ENCODE measurements at places on chromosomes 1 and 21.

DNA sequence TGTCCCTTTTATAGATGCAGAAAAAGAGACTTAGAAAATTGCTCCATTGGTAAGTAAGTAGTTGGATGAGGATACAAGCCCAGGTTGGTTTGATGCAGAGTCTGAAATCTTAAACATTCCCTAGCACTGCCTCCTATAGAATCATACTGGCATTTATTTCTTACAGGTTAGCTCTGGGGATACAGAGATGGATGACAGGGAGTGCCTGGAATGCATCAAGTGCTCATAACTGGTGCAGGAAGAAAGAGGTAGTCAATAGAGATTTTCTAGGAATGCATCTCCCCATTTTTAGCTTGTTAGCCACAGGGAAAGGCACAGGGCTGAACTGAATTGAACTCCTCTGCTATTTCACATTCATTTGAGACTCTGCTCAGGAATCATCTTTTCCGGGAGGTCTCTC, 269.0 kb upstream of the USP24 start:
- DNase-seq = no peak

DNA sequence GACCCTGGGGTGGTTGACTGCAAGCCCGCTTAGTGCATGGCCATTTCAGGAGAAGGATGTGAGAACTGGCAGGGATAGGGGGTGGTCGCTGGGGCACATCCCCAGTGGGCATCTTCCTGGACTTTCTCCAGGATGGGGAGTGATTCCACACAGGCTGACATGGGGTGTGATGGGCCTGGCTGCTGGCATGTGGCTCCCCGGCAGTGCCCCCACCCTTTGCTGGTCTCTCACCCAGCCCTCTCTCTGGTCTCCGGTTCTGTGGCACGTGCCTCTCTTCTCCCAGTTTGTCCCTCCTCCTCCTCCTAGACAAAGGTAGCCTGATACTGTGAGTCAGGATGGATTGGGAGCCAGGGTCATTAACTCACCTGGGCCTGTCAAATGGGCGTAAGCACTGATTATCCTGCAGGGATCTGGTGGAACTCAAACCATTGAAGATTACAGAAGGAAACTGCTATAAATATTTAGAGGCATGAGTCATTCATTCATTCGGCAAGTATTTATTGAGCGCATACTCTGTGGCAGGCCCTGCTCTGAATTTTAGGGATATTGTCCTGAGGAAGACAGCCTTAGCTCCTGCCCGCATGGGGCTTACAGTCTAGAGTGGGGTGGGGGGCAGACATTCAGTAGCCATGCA, 23.6 kb upstream of the EPS8L3 start:
- DNase-seq = no peak

DNA sequence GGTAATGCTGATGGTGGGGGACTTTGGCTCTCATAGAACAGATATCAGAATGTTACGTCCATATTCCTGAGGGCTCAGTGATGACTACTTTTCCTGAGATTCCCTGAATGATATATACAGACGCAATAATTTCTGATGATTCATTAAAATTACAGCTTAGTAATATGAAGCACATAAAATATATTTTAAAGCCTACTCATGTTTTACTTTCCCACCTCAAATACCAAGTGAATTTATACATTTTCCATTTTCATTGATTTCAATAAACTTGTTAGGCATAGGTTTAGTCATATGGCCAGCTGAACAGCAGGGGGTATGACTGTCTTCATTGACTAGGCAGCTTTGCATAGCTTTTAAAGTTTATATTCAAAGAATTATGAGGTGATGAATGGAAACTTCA, 26.2 kb upstream of the PDC start:
- no peak for DNase-seq

GRCh38 chr1:75542818-75543570, 67.9 kb downstream of the SLC44A5 start:
- no peak for DNase-seq

GRCh38 chr1:99601208-99601607, 44.7 kb upstream of the PALMD start:
- no peak for DNase-seq

DNA sequence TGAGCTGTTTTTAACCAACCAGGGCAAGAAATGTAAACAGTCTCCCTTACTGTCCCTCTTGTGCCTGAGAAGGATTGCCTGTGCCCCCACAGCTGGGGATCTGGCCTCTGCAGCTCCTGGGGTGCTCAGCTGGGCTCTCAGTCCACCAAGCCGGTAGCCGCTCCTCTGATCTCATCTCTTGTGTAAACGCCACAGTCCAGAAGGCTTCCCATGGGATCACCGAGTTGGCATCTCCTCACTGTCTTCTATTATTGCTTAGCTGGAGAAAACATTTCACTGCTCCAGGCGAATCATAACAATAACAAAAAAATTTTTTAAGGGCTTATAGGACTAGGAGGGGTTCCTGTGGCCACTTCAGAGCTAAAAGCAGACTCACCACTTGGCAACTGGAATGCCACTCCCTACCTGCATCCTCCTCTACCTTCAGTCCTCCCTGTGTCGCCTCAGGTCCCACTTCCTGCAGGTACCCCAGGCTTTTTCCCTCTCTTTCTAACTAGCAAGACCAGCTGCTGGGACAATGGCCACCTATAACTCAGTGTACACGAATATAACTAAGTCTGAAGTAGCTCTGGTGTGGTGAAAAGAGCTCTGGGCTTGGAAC, 75.8 kb downstream of the ATP1A1 start:
- no peak for DNase-seq

DNA sequence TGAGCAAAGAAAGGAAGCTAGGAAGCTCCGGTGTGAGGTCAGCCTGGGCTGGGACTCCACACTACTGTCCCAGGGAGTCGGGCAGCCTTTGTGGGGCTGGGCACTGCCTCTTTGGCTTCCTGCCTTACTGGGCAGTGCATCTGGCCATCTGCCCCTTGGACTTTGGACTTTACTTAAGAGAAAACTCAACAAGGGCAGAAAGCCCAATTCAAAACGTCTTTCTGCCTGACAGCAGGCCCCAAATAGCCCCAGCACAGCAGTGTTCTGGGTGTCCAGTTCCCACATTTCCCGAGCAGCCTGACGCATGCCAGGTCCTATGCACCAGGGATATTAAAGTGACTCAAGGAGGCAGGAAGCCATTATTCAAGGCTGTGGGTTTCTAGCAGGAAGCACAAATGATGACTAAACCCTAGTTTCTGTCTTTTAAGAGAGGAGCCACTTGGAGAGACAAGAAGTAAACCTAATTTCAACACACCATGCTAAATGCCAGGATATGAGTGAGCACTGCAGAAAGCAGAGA, 37.9 kb upstream of the EDEM3 start:
- no peak for DNase-seq

- no peak for DNase-seq
Measured at GRCh38 chr21:14010729-14011128, 200.0 kb downstream of the LIPI start.

DNA sequence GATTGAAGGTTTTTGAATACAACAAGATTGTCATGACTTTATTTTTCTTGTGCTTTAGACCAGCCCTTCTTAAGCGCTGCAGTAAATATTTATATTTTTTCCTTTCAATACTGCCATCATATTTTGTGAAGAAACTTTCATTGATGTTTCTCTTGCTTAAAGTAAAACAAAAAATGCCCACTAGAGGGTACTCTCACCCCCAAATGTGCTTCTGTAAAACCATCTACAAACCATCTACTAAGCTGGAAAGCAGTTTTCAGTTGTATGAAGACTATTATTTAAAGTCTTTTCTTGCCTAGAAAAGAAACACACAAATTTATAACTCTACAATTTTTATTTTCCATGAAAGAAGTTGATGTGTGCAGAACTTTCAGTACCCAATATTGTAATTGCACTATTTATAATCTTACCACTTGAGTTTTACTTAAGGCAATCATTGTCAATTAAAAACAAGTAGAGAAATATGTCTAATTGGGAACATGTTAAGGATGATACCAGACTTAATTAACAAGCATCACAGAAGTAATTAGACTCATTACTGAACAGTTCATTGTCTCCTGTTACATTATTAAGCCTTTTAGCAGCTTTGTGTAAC, 10.7 kb downstream of the LEPR start:
- no peak for DNase-seq

GRCh38 chr1:175548774-175549173, 194.6 kb downstream of the TNR start:
- no peak for DNase-seq

DNA sequence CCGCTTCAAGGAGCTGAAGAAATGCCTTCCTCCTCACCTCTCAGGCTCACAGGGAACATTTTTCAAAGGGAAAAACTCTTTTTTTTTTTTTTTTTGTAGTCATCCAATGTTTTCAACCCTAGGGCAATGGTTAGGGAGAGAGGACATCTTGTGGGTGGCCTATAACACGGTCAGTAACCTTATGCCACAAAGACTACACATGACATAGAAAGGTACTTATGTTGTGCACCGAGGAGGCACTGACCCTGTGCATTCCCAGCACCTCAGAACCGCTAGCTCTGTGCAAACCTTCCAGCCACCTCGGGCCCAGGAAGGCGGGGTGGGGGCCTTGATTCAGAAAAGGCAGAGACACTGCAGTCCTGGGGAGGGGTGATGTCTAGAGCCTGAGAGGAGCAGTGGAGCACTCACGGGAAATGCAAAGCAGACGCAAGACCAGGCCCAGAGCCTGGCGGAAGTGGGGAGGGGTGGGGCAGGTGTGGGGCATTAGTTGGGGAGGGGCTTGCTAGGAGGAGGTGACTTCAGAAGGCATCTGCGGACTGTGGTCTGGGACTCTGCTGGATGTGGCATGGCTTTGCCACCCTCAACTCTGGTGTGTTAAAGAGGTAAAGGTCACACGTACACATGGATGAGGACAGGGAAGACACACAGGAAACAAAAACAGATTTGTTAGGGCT, 68.6 kb downstream of the MDM4 start:
- no peak for DNase-seq

- DNase-seq = no peak
Measured at GRCh38 chr1:16175610-16176553, 20.0 kb upstream of the EPHA2 start.

GRCh38 chr1:230135726-230136125, 68.7 kb downstream of the GALNT2 start:
- DNase-seq = no peak

DNA sequence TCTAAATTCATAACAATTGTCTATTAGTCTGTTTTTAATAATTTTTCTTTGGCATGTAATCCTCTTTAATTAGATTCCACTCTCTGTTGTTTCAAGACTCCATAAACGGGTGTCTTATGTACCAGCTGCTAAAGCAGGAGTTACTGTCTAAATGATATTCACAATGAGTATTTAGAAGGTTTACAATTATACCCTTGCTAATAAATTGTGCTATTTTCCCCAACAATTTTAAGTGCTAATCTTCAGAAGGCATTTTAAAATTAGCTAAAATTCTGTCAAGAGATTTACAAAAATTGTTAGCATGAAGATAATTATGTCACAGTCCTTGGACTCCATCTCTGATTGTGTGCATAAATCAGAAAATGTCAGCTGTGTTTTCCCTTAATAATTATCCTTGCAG, 83.7 kb downstream of the DPYD start:
- no peak for DNase-seq

GRCh38 chr1:20903437-20903836, 116.3 kb upstream of the HP1BP3 start:
- DNase-seq = no peak

- DNase-seq = no peak
Measured at GRCh38 chr1:13820456-13820855, 120.5 kb downstream of the PRDM2 start.

GRCh38 chr1:29648026-29648425, 411.7 kb downstream of the PTPRU start:
- DNase-seq = no peak

- no peak for DNase-seq
Measured at GRCh38 chr1:214473387-214473786, 78.0 kb downstream of the PTPN14 start.

GRCh38 chr1:227411066-227411465, 92.8 kb upstream of the CDC42BPA start:
- DNase-seq = no peak

- DNase-seq = no peak
Measured at GRCh38 chr1:189185097-189185496, 1292.6 kb downstream of the BRINP3 start.

GRCh38 chr1:30140566-30140965, 582.8 kb downstream of the MATN1 start:
- no peak for DNase-seq

- no peak for DNase-seq
Measured at GRCh38 chr21:37202221-37203110, 64.7 kb downstream of the VPS26C start.

GRCh38 chr1:116528329-116529083, 42.3 kb downstream of the CD58 start:
- DNase-seq = no peak

- no peak for DNase-seq
Measured at GRCh38 chr1:82517586-82517985, 716.9 kb downstream of the ADGRL2 start.

DNA sequence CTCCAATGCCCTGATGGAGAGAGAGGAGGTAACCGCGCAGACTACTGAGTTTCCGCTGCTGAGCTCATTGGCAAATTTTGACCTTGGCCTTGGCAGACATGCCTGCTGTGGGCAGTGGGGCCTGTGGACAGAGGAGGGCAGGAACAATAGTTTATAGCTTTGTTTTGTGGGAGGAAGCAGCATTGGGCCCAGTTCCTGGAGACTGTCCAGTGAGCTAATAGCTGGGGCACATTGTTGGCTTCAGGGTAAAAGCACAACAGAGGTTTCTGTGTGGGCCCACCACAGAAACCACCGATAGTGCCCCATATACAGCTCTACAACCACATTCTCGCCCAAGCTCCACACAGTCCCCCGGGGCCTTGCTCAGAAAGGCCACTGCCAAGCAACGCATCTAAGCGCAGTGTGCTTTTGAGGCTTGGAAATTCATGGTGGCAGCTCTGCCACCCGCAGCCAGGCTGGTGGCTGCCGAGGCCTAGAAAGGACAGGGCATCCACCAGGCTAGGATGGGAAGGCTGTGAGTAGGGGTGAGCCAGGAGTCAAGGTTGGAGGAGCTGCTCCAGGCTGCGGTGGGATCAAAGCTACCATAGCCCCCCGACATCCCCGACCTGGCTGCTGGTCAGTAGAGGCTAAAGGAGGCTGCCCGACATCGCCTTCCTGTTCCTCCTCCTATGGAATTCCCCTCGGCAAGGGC, 43.2 kb downstream of the NEK2 start:
- DNase-seq = no peak

DNA sequence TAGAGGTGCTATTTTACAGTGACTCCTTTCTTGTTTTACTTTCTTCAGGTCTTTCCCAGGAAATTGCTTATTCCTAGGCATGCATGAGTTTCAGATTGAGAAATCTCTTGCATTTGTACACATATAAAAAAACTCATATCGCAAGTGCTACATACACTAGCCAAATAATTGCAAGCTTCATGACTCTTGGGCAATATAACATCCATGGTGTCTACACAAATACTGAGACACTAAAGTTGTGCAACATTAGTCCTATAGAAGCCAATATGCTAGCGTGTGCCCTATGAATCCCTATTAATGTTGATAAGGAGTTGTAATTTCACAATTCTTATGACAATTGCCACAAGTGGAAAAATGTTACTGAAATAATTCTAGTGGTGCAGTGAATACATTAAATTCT, 591.0 kb downstream of the ADGRL2 start:
- no peak for DNase-seq

DNA sequence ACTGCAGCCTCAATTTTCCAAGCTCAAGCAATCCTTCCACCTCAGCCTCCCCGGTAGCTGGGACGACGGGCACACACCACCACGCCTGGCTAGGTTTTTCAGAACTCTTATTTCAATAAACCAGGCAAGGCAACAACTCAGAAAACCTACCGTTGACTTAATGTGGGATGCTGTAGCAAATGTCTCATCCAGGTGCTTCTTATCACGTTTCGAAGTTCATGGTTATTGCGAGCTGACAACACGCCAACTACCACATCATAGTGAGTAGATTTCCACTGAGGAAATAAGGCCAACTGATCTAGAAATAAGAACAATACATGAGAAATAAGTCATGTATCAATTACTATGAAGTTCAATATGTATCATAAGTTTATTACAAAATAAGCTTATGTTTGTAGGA, 9.7 kb downstream of the B3GALNT2 start:
- no peak for DNase-seq

All from stimulated activated CD4-positive, alpha-beta T cell treated with anti-CD3 and anti-CD28 coated beads, Interleukin-12 subunit alpha, Interleukin-12 subunit beta, amount 100 ng/mL, for 24 hours (primary cell).